ENCODE measurements at places on chromosomes 5 and 9.

- DNase-seq = peak; percentile 90
Measured at GRCh38 chr9:4297151-4297785, 2.6 kb downstream of the GLIS3 start.

- no peak for DNase-seq
Measured at GRCh38 chr5:174300941-174301761, 255.6 kb downstream of the NSG2 start.

GRCh38 chr9:129164246-129164930, 13.7 kb downstream of the IER5L start:
- DNase-seq = peak; percentile 60

DNA sequence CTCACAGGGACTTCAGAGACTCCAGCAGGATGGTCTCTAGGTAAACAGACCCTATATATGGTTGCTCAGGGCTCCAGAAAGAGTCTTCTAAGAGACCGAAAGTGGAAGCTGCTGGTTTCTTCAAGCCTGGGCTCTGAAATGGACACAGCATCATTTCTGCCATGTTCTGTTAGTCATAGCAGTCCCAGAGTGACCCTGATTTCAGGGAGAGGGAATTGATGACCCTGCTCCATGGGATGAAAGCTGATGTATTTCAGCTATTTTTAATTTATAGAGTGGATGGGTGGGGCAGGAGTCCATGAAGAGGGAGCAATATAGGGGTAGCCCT, 135.3 kb downstream of the FBXL7 start:
- DNase-seq = no peak

GRCh38 chr5:28499766-28500290, 1461.4 kb upstream of the CDH9 start:
- DNase-seq = no peak

GRCh38 chr5:169190849-169191248, 110.1 kb downstream of the SLIT3 start:
- DNase-seq = no peak

DNA sequence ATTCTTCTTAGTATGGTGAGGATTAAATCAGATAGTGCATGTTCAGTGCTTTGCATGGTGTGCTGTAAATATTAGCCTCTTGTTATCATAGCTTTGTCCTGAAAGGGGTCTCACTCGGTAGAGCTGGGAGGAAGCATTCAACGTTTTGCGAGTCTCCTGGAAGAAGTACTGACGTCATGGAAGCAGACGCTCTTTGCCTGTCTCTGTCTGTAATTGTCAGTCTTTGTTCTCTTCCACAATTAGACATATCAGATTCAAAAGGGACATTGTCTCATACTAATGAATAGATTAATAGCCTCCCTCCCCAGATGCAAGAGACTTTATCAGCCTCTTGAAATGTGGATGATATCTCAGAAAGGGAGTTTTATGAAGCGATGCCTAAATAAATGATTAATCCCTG, 91.8 kb upstream of the CXCL14 start:
- no peak for DNase-seq

DNA sequence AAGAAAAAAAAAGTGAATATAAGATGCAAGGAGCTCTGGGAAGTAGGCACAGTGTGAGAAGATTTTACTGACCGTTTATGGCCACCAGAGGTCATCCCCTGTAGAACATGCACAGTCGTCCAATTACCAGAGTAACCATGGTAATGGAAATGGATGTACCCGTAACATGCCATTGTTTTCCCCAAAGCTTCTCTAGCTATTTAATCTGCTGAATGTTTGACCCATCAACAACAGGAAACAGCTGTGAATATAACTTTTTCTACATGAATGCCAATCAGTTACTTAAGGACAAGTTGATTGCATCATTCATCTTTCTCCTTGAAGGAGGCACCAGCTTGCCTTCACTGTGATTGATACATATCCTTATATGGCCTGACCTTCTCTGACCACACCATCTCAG, 1967.0 kb upstream of the CDH9 start:
- DNase-seq = no peak

GRCh38 chr5:51345106-51345505, 38.1 kb upstream of the ISL1 start:
- DNase-seq = no peak

DNA sequence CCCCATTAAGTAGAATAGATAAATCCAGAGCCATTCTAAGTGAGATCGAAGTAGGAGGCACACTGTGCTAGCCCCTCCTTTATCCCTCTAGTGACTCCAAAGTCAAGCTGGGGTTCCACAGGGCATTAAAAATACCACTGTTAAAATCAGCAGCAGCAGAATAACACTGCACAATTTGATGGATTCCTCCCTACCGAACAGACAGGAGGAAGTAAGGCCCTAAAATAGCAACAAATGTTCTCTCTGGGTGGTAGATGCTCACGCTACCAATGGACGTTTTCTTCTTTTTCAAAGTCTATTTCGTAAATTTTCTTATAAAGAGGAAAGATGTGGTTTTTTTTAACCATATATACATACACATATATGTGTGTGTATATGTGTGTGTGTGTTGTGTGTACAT, 54.4 kb downstream of the FBXW11 start:
- DNase-seq = no peak

DNA sequence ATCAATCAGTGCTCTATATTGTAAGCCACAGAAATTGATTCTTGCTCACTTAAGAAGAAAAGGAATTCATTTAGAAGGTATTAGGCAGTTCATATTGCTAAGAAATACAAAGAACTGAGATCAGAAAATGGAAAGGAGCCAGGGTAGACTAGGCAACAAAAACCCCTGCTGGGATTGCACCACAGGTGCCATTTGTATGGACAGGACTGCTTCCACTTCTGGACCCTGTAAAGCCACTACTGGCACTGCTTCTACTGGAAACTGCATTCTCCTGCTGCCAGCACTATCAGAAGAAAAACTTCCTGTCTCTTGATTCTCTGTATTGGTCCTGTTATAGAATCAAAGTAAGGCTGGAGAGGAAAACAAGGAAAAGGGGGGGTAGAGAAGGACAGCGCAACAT, 45.9 kb downstream of the CERT1 start:
- no peak for DNase-seq

DNA sequence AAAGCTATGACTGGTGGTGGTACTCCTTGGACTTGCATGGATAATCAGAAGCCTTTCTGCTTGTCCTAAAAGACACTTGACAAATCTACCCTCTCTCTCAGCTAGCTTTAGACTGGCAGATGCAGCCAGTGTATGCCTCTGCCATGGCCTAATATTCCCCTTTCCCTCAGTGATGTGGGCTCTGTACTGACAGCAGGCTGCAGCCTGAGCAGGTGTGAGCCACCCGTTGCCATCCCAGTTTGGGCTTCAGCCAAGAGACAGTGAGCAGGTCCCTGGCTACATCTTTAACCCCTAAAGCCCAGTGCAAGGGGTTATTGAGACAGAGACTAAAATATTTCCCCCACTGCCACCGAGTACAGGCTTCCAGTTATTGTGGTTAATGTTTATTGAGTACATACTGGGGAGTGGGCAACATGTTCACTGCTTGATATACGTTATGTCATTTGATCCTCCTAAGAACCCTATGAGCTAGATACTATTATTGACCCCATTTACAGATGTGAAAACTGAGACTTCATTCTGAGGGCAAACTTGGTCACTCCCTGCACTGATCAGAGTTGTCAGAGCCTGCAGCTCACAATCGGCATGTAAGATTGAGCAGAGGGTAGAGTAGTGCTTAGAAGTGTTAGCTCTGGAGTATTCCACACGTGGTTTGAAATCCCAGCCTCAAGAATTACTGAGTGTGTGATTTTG, 254.2 kb downstream of the ARHGAP26 start:
- no peak for DNase-seq

GRCh38 chr5:59542851-59543820, 350.4 kb downstream of the PDE4D start:
- DNase-seq = no peak

- DNase-seq = no peak
Measured at GRCh38 chr5:78690253-78690972, 41.8 kb upstream of the LHFPL2 start.

DNA sequence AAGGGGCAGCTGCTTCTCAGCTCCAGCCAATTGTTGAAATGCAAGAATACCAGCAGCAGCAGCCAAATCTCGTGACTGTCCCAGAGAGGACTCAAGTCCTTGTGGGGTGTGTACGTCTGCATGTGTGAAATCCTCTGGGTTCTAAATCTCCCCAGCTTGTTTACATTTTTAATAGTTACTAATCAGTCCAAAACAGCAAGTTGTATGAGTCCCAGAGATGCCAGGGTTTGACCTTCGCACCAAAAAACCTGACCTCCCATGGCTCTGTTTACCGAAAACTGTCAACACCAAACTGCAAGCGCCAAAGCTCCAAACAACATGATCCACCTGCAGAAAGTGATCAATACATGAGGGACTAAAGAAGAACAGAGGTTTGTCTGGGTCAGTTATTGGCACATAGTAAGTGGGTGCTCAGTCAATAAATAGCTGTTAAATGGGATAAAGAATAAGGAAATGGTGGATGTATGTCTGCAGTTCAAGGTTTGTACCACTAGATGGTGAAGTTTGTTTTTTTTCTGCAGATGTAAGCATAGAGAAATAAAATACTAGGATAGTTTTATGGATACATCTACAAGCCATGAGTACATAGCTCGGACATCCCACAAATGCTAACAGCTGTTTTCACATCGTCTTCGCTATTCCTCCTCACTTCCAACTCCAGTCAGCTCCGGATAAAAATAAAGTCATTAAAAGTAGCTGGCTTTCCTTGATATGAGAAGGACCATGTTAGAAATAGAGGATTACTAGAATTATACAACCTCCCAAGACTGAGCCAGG, 85.3 kb upstream of the ADRB2 start:
- peak; percentile 58 for DNase-seq

- no peak for DNase-seq
Measured at GRCh38 chr9:86580688-86581087, 226.5 kb upstream of the TUT7 start.

Data from inflammatory macrophage treated with lipopolysaccharide for 4 hours (primary cell).